ENCODE measurements at places on chromosomes 12 and 14.
A peak's percentile ranks its signal among the peaks of the same experiment; 100 is the strongest.

GRCh38 chr12:103958621-103959020, 7.1 kb upstream of the TDG start:
- no peak for DNase-seq

DNA sequence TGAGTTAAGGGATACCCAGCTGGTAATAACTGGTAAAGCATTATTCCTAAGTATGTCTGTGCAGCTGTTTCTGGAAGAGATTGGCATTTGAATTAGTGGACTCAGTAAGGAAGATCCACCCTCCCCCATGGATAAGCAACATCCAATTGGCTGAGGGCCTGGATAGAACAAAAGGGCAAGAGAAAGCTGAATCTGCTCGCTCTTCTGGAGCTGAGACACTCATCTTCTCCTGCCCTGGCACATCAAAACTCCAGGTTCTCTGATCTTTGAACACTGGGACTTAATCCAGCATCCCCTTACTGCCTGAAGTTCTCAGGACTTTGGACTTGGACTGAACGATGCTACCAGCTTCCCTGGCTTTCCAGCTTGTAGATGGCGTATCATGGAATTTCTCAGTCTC, 63.1 kb upstream of the CNOT2 start:
- no peak for DNase-seq

DNA sequence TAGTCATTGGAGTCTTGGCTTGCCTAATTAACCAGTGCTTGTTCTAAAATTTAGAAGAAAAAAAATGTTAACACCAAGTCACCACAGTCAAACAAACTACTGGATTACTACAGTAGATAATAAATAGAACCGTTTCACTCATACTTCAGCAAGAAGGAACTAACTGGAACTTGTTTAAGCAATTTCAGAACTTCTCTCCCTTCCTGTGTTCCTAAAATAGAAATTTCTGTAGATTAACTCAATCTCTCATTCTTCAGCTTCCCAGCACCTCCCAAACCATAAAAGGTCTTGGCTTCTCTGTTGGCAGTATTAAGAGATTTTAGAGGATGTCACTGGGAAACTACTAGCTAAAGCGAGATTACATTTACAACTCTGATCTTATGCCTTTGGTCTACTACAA, 18.6 kb downstream of the GNS start:
- DNase-seq: no peak

DNA sequence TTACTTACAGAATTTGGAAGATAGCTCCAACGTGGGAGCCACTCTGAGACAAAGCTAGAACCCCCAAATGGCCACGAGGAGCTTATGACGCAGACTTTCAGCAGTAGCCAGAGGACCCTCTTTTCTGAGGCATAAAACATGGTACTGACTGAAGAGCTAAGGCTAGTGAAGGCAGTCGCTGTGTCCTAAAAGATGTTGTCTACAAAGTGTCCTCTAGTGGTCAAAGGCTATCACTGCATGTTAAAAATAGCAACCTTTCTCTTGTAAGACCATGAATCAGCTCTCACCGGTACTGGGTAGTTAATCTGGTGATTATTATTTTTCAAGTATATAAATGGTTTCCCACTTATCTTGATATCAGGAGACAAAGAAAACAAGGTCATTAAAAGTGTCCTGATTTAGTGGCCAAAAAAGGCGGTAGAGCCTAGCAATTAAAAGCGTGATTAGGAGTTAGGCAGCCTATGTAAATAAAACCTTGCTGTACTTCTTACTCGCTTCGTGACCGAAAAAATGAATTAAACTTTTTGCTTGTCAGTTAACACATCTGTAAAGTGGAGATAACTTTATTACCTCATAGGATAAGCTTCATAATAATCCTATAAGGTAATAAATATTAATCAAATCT, 47.0 kb upstream of the LGR5 start:
- peak; percentile 36 for DNase-seq

GRCh38 chr14:50191499-50191898, 39.9 kb downstream of the SOS2 start:
- DNase-seq: no peak

GRCh38 chr12:69908203-69908602, 83.2 kb downstream of the MYRFL start:
- DNase-seq: no peak

DNA sequence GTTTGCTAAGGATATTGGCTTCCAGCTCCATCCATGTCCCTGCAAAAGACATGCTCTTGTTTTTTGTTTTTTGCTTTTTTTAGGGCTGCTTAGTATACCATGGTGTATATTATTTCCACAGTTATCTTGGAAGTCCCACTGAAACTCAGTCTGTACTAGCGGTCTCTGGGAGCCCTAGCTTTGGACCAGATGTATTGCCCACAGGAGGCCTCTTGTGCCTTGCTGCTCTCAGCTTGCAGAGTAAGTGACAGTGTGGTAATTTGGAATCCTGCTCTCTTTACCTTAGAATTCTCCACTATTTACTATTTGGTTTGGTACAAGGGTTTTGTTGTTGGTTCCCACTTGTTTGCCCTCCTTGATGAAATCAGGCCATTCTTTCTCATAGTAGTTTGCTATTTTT, 1022.9 kb downstream of the LRFN5 start:
- DNase-seq: no peak

GRCh38 chr12:95335948-95336347, 118.3 kb downstream of the VEZT start:
- DNase-seq: no peak

DNA sequence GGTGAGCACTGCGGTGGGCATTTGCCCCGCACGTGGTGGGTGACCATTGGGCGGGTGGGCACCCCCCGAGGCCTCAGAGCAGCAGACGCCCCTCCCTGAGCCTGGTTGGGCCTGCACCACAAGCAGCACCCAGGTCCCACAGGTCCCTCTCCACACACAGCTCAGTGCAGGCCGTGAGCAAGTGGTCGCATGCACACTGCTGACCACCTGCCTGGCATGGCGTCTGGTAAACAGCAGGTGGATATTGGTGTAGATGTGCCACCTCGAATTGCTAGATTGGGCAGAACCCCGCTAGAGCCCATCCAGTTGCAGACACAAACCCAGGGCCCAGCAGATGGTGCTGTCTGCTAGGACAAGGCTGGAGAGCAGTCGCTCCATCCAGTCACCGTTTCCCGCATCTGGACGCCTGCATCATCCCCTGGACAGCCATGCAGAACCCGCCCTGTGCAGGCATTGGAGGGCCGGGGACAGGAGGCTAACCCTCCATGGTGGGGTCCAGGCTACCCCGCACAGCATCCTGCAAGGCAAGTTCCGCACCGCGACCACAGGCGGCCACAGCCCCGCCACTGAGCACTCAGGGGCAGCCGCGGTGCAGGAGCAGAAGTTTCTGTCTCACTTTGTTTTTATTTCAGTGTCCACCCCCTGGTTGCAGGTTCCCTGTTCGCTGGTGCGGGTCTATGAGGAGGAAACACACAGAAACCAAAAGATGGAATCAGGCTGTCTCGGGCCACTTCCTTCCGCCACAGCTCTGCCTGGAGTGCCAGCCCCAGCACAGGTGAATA, 45.6 kb upstream of the RIMBP2 start:
- peak; percentile 47 for DNase-seq

DNA sequence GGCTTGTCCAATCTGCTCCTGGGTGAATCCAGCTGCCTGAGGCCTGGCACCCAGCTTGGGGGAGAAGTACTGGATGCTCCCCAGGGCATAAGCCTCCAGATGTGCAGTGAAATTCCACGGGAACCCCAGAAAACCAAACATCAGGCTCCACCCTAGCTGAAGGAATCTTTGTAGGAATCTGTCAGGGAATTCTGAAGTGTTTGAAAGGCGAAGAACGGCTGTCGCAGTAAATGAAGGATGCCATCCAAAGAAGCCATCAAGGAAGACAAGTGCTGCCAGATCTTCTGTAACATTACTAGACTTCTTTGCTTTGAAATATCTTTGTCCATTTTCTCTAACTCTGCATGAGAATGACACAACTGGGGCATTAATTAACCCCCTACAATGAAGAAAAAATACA, 219.4 kb downstream of the FOXN3 start:
- DNase-seq: no peak

DNA sequence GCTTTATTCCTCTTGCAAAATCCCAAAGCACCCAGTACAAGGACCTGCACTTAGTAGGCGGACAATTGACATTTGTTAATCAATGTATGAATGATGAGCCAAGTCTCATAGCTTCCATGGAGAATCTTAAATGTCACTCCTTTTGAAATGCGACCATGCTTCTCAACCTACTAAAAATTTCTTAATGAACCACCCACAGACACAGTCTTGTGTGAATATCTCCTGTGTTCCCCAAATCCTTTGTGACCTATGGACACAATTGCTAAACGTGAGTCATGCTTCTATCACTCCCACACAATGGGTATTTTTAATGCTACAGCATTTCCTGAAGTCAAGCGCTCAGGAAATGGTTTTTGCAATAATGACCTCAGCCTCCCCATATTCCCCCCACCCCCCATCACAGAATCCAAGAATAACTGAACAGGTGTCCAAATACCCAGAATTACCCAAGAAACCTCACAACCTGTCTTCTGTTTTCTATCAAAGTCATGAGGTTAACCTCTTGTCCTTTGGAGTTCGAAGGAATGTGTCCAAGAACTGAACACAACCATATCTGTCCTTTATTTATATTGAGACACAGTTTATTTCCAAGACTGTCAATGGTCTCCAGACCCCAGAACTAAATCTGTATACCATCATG, 163.6 kb upstream of the PLEKHG7 start:
- DNase-seq: no peak

GRCh38 chr12:7970475-7971252, 34.7 kb upstream of the SLC2A3 start:
- peak; percentile 77 for DNase-seq

DNA sequence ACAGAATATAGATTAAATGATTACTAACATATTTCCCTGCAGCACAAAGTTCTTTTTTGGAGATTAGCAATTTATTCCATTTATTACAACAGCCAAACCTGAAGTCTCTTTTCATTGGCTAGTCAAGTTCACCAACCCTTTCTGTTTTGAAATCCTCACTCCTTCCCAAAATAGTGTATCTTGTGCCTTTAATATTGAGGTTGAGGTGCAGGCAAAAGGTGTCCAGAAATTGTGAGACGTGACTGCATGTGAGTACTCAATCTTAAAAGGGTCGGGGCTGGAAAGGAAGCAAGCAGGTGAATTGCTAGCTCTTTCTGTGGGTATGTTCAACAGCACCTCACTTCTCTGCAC, 11.1 kb upstream of the FOXN3 start:
- no peak for DNase-seq

GRCh38 chr12:59459966-59460660, 135.7 kb upstream of the SLC16A7 start:
- DNase-seq: no peak

DNA sequence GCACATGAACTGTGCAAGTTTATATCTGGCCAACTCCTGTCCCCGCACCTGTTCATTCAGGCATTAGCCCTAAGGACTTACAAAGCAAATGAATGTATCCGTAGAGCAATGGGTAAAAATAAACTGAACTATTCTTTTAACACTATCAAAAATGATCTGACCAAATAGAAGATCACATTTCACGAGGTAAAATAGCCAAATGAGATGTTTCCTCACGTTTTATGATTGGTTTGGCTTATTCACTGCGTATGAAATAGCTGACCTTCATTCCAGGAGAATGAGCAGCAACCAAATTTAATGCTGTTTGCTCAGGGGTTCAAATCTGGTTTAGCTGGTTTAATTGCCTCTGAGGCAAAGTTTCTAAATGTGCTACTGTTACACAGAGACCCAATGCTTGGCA, 216.0 kb upstream of the EEA1 start:
- no peak for DNase-seq

GRCh38 chr14:35965400-35965799, 139.3 kb downstream of the BRMS1L start:
- no peak for DNase-seq

GRCh38 chr12:88737838-88738472, 157.7 kb upstream of the KITLG start:
- no peak for DNase-seq

GRCh38 chr14:39203659-39204606, 28.9 kb downstream of the PNN start:
- DNase-seq: no peak

GRCh38 chr12:79370021-79370420, 320.7 kb downstream of the PAWR start:
- DNase-seq: no peak

GRCh38 chr12:120762086-120762485, 36.5 kb downstream of the ACADS start:
- no peak for DNase-seq

DNA sequence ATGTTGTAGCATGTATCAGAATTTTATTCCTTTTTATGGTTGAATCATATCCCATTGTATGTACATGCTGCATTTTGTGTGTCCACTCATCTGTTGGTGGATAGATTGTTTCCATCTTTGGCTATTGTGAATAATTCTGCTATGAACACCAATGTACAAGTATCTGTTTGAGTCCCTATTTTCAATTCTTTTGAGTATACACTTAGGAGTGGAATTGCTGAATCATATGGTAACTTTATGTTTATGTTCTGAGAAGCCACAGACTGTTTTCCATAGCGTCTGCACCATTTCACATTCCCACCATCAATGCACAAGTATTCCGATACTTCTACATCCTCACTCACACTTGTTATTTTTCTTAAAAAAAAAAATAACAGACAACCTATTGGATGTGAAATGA, 91.5 kb downstream of the ARF6 start:
- no peak for DNase-seq

DNA sequence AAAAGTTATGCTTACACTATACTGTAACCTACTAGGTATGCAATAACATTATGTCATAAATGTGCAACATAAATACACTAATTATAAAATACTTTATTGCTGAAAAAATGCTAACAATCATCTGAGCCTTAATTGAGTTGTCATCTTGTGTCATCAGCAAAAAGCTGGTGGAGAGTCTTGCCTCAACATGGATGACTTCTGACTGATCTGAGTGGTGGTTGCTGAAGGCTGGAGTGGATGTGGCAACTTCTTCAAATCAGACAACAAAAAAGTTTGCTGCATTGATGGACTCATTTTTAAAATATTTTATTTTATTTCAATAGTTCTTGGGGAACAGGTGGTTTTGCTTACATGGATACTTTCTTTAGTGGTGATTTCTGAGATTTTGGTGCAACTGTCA, 93.9 kb upstream of the AMN1 start:
- DNase-seq: no peak

DNA sequence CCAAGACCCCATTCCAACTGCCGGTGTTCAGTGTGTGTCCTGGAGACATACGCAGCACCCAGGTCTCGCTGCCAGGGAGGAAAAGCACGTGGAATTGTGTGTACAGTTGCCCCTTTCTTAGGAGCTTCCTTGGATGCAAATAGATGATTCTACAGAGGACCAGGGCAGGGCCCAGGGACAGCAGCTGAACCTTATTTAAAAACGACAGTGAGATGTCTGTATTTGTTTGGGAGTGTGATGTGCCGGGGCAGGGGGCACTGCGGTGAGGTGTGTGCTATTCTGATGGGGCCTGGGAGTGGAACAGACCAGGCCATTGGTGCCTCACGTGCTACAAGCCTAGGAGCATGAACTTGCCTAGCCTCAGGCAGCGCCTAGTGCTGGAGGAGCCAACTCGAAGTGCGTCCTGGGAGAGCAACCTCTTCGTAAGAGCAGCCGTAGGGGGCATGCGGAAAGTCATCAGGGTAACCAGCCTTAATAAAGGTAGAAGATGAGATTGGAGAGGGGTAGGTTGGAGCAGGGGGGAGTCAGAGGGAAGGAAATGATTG, 98.3 kb upstream of the ESRRB start:
- DNase-seq: no peak
